ENCODE measurements at places on chromosomes 2 and 18. TPM values are rescaled to one million over a fixed set of nuclear protein-coding genes. Genes with fewer than 3 reads are reported as not detected.
A peak's percentile ranks its signal among the peaks of the same experiment; 100 is the strongest.

- no peak for DNase-seq
These were observed 78.4 kb upstream of the FZD7 start for GRCh38 chr2:201955231-201955630.

GRCh38 chr18:22164337-22165048, 4.9 kb upstream of the GATA6 start:
- DNase-seq, result no peak

DNA sequence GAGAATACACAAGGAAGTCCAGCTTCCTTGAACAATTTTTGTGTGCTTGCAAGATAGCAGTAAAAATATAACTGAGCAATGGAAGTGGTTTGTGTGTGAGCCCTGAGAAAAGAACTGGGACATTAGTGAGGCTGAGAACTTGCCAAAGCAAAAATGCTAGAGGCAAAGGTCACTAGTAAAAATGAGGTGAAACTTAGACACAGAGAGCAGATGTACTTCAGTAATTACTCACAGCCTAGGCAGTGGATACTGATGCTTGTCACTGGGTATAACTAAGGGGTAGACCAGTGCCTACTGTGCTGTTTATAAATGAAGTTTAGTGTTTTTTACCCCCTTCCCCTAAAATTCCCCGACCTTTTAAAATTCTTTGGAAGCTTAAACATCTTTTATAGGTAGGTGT, 450.1 kb downstream of the LPIN1 start:
- DNase-seq, result no peak

DNA sequence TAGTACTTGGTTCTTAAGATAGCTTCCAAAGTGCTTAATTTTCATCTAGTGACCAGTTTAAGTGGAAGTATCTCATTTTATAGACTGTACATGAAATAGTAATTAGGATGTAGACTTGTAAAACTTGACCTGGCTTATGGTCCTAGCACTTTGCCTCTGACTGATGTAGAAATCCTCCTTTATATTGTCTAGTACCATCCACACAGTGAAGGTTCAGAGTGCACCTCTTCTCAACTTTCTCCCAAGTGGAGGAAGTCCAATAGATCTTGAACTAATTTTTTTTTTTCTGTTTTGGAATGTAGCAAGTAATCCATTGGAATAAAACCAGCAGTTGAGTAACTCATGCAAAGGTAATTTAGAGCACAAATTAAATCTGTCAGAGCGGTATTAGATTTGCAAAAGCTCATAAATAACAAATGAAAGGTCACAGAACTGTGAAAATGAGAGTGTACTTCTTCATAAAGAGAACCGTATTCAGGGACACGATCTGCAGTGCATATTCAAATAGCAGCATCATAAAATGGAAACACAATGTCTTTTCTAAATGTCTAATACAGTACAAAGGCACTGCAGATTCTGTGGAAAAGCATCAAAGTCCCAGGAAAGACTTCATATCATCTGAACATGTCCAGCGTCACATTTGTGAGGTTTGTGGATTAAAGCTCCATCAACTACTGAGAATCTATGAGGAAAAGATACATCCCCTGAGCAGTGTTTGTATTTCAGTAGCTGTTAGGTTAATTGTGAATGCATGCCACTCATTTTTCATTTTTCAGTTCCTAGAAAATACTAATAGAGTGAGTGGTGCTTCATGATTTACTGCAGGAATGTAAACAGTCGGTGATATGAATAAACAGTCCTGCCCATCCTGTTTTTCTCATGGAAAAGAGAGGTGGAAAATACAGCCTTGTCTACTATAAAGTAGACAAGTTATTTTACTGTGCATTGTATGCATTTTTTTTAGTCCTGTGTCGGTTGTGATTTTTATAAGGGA, 100.7 kb downstream of the LYPD6 start:
- no peak for DNase-seq

DNA sequence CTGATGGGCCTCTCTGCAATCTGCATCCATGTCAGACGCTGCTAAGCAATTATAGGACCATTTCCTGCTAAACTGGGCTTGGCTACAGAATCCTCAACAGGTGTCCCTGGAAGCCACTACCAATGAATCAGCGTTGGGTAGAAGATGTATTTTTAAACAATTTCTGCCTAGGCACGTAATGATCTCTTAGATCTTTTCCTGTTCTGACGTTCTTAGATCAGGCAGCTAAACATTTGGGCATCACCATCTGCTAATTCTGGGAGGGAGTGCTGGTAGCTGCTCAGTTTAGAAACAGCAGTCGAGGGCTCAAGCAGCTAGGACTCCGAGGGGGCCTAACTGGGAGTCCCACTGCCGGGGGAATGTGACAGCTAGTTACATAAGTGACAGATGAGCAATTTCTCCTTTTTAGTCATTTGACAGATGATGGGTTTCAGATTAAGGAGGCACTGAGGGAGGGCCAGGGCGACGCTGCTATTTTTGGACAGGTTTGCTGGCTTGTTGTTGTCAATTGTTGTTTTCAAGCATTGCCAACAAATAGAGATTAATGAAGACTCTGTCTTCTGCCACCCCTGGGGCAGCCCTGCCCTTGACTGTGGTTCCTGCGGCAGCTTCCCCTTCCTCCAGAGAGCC, 92.7 kb downstream of the MRO start:
- DNase-seq, result no peak

GRCh38 chr18:433960-434359, 66.5 kb downstream of the COLEC12 start:
- DNase-seq, result no peak

- no peak for DNase-seq
These were observed 35.7 kb upstream of the GPR155 start for GRCh38 chr2:174522553-174522952.

GRCh38 chr2:101080211-101081068, 70.7 kb downstream of the TBC1D8 start:
- no peak for DNase-seq

- DNase-seq, result no peak
These were observed 3.8 kb downstream of the STAM2 start for GRCh38 chr2:152171718-152172117.

- no peak for DNase-seq
These were observed 35.7 kb upstream of the POLE4 start for GRCh38 chr2:74922592-74923227.

GRCh38 chr18:857986-858385, 45.9 kb upstream of the YES1 start:
- DNase-seq, result no peak

DNA sequence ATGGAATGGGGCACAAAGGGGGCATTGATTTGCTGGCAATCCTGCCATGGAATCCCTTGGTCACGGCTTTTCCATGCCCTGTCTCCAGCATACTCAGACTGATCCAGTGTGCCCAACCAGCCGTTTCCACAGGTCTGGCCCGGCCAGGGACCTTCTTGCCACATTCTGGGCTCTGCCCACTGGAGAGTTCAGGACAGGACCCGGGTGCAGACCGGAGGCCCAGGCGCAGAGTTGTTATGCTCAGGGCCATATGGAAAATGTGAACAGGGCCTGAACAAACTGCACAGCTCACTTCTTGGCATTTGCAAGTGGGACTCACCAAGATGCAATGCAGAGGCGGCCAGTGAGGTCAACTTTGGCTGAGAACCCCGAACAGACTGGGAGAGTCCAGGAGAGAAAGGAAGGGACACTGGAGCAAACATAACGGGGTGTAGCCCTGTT, 15.6 kb upstream of the ASAP2 start:
- DNase-seq, result peak; percentile 90

GRCh38 chr18:64244571-64244970, 95.7 kb upstream of the LINC00305 start:
- no peak for DNase-seq

- DNase-seq, result no peak
These were observed 72.8 kb upstream of the DSEL start for GRCh38 chr18:67589325-67589724.

GRCh38 chr18:77008576-77009315, 123.8 kb downstream of the MBP start:
- DNase-seq, result no peak

DNA sequence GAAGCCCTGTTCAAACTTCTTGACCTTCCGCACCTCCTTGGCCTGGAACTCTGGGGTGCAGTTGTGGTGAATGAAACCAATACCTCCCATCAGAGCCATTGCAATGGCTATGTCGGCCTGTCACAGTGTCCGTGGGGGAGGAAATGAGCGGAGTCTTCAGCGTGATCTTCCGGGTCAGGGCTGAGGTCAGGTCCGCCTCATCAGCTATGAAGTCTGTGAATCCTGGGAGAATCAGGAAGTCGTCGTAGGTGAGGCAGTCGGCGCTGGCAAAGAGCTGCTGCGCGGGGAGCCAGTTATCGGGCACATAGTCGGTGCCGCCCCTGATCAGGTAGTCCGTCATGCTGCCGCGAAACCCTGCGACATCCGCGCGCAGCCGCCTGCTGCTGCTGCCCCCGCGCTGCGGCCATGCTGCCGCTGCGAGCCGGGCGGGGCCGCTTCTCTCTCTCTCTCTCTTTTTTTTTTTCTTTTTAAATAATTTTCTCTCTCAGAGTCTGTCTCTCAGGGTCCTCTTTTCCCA, 154.1 kb upstream of the ZSWIM2 start:
- no peak for DNase-seq

- DNase-seq, result no peak
These were observed 22.9 kb upstream of the NCKAP5 start for GRCh38 chr2:133591164-133591563.

DNA sequence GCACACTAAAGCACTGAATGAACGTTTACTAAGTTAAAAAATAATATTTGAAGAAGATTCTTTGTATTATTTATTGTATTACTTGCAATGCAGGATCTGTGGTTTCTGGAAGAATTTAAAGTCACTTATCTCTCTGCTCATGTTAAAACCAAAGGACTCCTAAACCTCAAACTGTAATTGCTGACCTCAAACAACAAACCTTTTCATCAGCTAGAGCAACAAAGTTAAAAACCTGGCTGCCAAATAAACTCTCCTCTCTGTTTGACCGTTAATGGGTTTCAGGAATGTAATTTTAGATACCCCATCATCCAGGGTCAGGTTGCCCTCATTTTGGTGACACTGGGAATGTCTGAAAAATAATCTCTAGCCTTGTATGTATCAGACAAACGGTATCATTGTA, 239.1 kb downstream of the TGIF1 start:
- no peak for DNase-seq

DNA sequence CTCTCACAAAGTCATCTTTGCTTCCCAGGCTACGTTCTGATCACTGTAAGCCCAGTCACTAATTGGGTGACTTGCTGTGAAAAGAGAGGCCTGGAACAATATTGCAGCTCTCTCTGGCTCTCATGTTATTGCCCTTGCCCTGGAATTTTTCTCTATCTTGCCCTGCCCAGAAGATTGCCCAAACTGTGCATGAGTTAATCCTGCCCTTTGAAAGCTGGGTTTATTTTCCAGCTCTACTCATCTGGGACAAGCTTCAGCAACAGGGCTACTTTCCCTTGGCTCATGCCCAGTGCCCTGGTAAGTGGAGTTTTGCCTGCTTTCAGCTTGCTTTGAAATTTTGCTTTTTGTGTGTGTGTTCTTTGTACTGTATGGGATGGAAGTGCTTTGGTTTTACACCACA, 6.9 kb upstream of the EHBP1 start:
- DNase-seq, result no peak

GRCh38 chr18:76874642-76875389, 52.5 kb downstream of the ZNF236 start:
- DNase-seq, result no peak

DNA sequence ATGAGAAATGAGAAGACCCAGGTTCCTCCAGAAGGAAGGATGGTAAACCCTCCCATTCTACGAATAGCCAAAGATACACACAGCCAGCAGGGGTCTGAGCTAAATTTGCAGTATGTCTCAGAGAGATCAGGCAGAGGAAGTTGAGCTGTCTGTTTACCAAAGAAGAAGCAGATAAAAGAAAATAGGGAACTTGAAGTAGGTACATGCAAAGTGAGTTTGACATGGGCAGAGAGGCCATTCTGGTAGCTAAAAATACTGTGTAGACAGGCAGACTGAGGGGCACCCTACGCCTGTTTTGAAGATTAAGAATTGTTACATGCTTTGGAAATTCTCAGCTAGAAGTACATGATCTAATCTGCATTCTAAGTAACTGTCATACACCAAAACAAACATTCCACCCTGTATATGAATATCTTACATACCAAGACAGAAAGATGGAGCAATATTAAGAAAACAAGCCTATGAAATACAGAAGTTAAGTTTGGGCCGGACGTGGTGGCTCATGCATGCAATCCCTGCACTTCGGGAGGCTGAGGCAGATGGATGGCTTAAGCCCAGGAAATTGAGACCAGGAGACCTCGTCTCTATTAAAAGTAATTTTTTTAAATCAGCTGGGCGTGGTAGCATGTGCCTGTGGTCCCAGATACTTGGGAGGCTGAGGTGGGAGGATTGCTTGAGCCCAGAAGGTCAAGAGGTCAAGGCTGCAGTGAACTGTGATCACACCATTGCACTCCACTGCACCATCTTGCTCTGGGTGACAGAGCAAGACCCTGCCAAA, 157.9 kb downstream of the ANKRD44 start:
- DNase-seq, result no peak

GRCh38 chr18:75070625-75071483, 138.1 kb downstream of the PTGR3 start:
- no peak for DNase-seq

DNA sequence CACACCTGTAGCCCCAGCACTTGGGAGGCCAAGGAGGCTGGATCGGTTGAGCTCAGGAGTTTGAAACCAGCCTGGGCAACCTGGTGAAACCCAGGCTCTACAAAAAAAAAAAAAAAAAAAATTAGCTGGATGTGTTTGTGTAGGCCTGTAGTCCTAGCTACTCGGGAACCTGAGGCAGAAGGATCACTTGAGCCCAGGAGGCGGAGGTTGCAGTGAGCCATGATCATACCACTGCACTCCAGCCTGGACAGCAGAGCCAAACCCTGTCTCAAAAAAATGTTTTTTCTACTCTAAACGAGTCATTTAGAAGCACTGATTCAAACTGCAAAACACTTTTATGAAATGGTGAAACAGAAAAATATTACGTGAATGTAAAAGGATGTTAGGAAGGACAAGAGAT, 69.1 kb upstream of the SLC39A10 start:
- no peak for DNase-seq

DNA sequence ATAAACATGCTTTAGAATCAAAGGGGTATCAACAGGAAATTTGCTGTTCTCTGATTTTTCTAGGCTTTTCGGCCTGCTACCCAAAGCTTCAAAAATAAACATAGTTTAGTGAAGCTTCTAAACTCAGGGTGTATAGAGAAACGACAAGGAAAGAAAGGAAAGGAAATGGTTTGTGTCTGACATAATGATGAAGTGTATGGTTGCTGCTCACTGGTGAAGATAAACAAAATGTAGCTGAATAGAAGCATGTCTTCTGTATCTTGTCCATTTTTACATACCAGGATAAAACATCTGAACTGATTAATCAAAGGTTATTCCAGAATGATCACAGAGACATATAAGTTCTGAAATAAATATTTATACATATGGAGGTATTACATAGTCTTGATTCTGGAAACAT, 1324.6 kb upstream of the NRXN1 start:
- no peak for DNase-seq

GRCh38 chr2:120943403-120944034, 207.9 kb downstream of the GLI2 start:
- DNase-seq, result no peak

- DNase-seq, result no peak
These were observed 95.3 kb downstream of the SMC6 start for GRCh38 chr2:17658251-17658843.

SELENOI gene
- total RNA-seq, result 23.1 TPM

CHRNG gene
- total RNA-seq, result not detected

ATG9A gene
- total RNA-seq, result 60.3 TPM

HOXD9 gene
- 3.1 TPM for total RNA-seq

LBX2 gene
- not detected for total RNA-seq

SCN1A gene
- not detected for total RNA-seq

CFC1 gene
- total RNA-seq, result not detected

GALM gene
- total RNA-seq, result 6.9 TPM

AQP12B gene
- not detected for total RNA-seq

CASP8 gene
- 11.9 TPM for total RNA-seq

ST6GAL2 gene
- total RNA-seq, result 0.79 TPM

SIX3 gene
- not detected for total RNA-seq

Data from suprapubic skin (tissue), 4 donors.